ENCODE measurements at places on chromosomes 4 and X.

GRCh38 chr4:180811556-180811955 is 1431.6 kb upstream of the TENM3 start:
- no peak for DNase-seq

- no peak for DNase-seq
Observed at GRCh38 chr4:6772223-6772928, 10.2 kb upstream of the KIAA0232 start.

DNA sequence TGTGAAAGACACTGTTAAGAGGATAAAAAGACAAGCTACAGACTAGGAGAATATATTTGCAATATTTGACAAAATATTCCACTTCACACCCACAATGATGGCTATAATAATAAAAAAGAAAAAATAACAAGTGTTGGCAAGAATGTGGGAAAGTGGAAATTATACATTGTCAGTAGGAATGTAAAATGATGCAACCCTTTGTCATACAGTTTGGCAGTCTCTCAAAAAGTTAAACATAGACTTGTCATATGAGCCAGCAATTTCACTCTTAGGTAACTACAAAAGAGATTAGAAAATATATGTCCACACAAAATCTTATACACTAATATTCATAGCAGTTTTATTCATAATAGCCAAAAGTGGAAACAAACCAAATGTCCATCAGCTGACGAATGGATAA is 5.2 kb upstream of the RADX start:
- no peak for DNase-seq

DNA sequence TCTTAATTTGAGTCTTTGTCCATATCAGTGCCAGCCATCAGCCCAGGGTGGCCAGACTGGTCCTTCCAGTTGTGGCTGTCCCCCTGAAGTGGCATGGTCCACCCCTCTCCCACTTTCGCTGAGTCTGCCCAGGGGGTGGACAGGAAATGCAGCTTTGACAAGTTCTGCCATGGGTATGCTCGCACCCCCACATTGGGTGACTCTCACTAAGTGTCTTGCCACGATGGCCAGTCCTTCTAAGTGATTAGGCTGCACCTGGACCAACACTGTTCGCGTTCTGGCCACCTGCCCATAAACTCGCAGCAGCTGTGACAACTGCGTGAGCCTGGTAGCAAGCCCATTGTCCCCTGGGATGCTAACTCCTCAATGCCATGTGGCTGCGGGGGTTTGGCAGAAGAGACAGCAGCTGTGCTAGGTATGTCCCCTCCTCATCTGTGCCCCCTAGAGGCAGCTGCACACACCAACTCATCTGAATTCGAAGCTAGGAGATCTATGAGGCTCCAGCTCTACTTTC is 10.0 kb upstream of the LNX1 start:
- no peak for DNase-seq

DNA sequence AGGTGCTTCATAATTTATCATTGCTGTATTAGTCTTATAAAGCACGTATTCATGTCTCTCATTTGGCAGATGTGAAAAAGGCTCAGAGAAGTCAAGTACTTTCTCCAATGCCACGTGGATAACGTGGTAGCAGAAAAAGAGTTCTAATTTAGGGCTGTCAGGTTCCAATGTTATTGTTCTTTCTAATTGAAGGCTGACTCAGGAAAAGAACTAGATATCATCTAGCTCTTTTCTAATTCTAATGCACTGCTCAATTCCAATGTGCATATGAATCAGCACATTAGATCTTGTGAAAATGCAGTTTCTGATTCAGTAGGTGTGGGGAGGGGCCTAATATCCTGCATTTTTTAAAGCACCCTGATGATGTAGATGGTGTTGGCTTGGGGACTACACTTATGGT is 22.8 kb downstream of the AGA start:
- no peak for DNase-seq

GRCh38 chr4:39020130-39020529 is 12.1 kb downstream of the TMEM156 start:
- DNase-seq = no peak

DNA sequence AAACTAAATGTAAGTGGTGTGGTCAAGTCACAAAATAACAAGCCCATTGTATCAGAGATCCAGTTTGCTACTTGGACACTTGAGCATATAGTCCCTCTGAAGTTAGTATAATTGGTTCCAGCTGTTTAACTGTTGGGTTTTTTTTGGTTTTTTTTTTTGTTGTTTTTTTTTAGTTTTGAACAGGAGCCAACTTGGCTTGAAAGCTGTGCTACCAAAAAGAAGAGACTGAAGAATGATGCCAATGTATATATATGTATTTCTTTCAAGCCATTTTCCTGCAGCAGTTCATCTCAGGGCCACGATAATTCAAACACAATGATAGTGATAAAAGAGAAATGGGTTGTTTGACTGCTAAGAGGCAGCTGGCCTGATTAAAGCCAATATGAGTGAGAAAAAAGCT is 138.3 kb downstream of the PCDH18 start:
- no peak for DNase-seq

DNA sequence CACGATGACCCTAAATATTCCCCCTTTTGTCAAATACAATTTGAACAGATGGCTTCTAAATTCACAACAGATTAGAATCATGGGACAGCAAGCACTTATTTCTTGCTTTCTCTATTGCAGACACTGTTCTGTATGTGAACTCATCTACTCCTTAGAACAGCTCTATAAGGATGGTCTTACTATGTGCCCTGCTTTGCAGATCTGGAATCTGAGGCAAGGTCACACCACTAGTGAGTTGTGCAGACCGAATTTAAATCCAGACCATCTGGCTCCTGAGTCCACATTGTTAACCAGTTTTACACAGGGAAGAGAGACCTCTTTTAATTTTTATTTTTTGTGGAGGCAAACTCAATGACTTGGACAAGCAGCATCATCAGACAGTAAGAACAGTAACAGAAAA is 50.2 kb downstream of the GPRIN3 start:
- DNase-seq = no peak

DNA sequence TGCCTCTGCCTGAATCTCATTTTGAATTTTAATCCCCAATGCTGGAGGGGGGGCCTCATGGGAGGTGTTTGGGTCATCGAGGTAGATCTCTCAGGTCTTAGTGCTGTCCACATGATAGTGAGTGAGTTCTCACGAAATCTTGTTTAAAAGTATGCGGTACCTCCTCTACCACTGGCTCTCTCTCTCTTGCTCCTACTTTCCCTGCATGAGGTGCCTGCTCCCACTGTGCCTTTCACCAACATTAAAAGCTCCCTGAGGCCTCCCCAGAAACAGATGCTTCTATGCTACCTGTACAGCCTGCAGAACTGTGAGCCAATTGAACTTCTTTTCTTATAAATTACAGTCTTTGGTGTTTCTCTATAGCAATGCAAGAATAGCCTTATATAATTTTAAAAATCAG is 560.7 kb upstream of the CPEB2 start:
- DNase-seq = no peak

DNA sequence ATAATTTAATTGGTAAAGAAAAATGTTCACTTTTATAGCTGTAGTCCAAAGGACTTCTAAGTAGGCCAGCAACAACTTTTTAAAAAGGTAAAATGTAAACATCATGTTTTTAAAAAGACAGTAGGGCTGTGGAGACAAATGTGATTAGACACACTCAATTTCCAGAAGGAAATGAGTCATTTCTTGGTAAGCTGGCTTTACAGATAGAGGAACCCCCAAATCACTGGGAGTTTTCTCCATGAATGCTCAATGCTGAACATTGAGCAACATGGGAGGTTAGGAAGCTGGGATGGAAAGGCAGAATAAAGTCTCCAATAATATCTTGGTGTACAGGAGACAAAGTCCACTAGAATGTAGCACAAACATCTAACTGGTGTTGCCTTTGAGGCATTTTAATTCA is 121.3 kb downstream of the NWD2 start:
- peak; percentile 56 for DNase-seq

- DNase-seq = no peak
Observed at GRCh38 chr4:94240384-94240783, 32.7 kb downstream of the SMARCAD1 start.

DNA sequence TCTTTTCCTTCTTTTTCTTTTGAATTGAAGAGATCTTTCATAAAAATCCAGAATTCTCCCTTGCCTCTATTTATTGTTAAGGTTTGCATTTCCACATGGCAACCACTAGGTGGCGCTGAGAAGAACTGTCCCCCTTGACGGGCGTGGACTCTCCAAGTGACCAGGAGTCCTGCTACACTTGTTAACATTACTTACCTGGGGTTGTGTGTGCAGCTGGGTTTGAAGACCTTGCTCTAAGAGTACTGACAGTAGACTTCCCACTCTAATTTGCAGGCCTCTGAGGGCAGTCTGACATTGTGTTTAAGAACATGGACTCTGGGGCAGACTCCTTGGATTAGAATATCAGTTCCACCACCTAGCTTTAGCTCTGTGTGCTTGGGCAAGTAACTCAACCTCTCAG is 52.8 kb downstream of the GPRIN3 start:
- DNase-seq = peak; percentile 31

DNA sequence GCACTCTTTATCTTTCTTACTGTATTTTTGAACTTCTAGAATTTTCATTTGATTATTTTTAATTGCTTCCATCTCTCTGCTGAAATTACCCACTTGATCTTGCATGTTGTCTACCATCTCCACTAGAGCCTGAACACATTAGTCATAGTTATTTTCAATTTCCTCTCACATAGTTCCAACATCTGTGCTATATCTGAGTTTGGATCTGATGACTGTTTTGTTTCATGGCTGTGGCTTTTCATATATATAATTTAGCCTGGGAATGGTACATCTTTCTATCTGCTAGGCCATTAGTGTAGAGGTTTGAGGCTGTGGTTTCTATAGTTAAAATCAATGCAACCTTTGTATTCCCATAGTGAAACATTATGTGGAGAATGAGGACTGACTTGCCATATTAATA is 33.2 kb downstream of the NPY2R start:
- no peak for DNase-seq

GRCh38 chrX:118773782-118774181 is 46.4 kb downstream of the IL13RA1 start:
- DNase-seq = no peak

GRCh38 chr4:8478801-8479744 is 38.5 kb downstream of the TRMT44 start:
- no peak for DNase-seq
